ENCODE measurements at places on chromosomes 12 and 14. TPM values are rescaled to one million over a fixed set of nuclear protein-coding genes. Genes with fewer than 3 reads are reported as not detected.

The DNAI7 gene
- 0.36 TPM for total RNA-seq

The KLRB1 gene
- total RNA-seq, result 0.49 TPM

The OVCH1 gene
- 0.36 TPM for total RNA-seq

The GYS2 gene
- not detected for total RNA-seq

The ARHGAP9 gene
- 4.4 TPM for total RNA-seq

The MANSC1 gene
- 16.6 TPM for total RNA-seq

The DBX2 gene
- not detected for total RNA-seq

The RCOR1 gene
- total RNA-seq, result 11.8 TPM

The PLEKHD1 gene
- not detected for total RNA-seq

The KIF5A gene
- total RNA-seq, result 6.0 TPM

The OR4E2 gene
- not detected for total RNA-seq

The NKX2-1 gene
- not detected for total RNA-seq

The VCPKMT gene
- total RNA-seq, result 8.3 TPM

Data from sigmoid colon (tissue), 7 donors.